AML-193 (cell line): ENCODE measurements at places on chromosomes 2 and 18.
A peak's percentile ranks its signal among the peaks of the same experiment; 100 is the strongest.

DNA sequence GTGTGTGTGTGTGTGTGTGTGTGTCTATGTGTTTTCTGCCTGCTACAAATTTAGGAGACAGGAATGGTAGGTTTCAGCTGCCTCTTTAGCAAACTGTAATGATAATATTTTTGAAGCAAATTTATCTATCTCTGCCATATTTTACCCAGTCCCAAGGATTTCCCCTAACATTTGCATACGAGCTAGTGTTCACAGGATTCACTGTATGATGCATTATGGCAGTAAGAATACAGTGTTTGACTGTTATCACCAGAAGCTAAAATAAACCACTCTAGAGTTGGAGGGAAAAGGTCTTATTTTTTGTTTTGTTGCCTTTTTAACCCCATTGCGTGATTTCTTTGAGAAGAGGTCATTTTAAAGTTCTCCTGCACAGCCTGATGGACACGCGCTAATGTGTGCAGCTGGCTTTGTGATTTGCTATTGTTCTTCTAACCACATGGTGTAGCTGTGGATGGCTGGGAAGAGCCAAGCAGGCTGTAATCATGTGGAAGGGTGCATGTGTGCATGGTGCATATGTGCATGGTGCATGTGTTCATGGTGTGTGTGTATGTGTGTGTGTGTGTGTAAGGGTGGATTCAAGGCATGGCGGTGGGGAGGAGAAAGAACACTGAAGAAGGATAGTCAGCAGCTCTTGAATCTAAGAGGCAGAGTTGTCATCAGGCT is 62.4 kb downstream of the PLB1 start:
- DNase-seq, result no peak

GRCh38 chr18:32922951-32923430 is 150.2 kb upstream of the KLHL14 start:
- no peak for DNase-seq

DNA sequence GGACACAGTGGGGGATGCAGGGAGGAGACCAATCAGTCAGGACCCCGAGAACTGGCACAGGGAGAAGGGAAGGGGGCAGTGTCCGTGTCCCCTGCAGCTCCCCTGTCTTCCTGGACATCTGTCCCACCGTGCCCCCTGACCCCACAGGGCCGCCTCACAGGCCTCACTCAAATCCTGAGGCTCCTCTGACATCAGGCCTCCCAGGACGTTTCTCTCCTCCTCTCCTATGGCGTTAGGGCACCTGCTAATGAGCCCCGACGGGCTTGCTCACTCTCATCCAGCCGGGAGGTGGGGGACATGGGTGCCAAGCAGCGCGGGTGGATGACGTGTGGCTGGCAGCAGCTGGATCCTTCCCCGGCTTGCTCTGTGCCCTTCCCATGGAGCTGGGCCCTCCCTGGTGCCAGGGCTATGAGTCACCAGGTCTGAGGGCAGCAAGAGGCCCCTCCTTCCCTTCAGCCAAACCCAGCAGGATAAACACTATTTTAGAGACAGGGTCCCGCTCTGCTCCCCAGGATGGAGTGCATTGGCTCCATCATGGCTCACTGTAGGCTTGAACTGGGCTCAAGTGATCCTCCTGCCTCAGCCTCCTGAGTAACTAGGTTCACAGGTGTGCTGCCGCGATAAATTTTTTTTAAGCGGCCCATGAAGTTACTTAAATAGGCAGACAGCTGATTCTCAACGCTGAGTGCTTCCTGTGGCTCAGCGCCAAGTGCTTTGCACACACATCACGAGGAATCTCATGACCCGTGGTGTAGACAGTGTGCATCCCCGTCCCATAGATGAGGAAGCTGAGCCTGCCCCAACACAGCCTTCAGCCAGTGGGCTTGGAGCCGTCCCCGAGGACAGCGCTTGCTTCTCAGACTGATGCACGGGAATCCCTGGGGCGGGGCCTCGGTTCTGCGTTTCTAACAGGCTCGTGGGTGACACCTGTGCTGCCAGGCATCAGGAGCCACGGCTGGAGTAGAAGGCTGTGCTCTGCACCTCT is 64.5 kb upstream of the HDAC4 start:
- no peak for DNase-seq

- DNase-seq, result no peak
These were observed 796 bp downstream of the SPIRE1 start for GRCh38 chr18:12656938-12657683.

DNA sequence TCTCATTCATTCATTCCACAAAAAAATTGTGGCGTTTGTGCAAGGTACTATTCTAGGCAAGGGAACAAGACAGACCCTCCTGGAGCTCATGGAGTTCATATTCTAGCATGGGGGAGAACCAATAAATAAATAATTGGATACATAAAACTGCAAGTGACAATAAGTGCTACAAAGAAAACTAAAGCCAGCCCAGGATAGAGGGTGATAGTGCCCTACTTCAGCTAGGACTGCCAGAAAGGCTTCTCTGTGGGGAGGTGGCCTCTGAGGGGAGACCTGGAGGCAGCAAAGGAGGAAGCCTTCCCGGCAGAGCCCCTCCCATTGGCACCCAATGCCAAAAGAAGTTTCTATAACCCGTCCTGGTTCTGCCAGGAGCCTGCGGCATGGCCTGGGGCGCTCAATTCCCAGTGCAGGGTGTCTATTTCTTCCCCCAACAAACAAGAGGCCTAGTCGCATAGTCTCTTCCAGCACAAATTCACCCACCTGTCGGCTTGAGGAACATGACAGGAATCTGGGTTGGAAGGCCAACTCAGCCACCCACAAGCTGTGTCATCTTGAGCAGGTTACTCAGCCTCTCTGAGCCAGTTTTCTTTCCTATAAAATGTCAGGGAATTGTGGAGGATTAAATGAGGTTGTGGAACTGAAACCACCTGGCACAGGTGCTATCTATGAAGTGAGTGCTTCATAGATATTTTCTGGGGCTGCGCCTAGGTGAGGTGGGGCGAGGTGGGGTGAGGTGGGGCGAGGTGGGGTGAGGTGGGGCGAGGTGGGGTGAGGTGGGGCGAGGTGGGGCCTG is 94.3 kb downstream of the ZFP36L2 start:
- DNase-seq, result no peak

DNA sequence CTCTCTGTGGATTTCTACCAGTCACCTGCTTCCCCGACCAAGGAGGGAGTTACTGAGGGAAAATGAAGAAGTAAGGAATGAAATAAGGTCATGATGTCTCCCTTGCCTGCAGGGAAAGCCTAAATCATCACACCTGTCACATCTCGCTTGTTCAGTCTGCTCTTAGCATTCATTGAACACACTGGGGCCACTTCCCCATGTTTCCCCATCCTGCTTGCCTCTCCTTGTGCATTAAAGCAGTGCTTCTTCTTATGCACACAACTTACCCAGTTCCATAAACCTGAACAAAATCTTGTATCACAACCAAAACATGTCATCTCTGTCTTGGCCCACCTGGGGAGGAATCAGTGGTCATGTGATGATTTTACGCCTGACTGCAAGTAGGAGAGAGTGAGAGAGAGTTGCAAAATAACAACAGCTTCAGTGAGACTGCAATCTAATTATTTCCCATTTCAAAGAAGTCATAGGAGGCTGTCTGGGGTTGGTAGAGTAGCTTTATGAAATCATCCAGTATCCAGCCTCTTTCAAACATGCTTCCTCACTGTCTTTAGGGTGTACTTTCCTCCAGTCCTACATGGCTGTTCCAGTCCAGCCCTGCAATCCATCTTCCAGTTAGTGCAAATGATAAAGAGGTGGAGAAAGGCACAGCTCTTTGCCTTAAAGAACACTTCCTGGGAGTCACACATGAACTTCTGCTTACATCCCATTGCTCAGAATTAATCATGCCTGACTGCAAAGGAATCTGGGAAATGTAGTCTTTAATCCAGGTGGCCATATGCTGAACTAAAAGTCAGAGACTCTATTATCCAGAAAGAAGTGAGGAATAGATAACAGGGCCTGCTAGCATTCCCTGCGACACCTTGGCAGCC is 220.1 kb downstream of the HAUS1 start:
- DNase-seq, result peak; percentile 83

DNA sequence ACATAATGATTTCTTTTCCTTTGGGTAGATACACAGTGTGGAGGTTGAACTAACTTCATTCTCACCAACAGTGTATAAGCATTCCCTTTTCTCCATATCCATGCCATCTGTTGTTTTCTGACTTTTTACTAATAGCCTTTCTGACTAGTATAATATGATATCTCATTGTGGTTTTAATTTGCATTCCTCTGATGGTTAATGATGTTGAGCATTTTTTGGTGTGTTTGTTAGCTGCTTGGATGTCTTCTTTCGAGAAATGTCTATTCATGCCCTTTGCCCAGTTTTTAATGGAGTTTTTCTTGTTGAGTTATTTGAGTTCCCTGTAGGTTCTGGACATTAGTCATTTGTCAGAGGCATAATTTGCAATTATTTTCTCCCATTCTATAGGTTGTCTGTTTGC is 59.8 kb downstream of the MARCHF4 start:
- no peak for DNase-seq

DNA sequence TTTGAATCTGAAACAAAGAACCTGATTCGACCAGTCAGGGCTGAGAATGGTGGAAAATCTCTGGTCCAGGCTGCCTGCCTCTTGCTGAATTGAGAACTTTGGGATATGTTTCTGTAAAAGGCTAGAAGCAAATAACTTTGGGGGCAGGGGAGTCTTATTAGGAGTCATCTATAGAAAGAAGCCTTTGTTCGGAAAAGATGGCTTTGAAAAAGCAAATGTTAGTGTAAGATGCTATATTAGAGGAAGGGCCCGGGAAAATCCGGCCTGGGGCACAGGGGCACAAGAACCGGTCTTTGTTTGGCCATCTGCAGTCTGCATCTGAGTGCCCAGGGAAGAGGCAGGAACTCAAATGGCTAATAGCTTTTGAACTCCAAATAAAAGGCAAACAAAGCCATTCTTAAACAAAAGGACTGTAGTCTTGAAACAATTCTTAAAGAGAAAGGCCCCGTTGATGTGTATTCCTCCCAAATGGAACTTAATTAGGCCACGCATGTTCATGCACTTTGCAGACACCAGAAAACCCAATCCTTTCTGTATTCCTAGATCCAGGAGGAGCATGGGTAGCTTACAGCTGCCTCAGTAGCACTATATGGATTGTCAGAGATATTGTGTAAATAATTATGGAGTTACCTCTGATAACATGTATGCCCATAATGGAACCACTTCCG is 180.0 kb upstream of the ARL4C start:
- no peak for DNase-seq

GRCh38 chr2:81324046-81324445 is 1019.5 kb upstream of the LRRTM1 start:
- DNase-seq, result peak; percentile 23

DNA sequence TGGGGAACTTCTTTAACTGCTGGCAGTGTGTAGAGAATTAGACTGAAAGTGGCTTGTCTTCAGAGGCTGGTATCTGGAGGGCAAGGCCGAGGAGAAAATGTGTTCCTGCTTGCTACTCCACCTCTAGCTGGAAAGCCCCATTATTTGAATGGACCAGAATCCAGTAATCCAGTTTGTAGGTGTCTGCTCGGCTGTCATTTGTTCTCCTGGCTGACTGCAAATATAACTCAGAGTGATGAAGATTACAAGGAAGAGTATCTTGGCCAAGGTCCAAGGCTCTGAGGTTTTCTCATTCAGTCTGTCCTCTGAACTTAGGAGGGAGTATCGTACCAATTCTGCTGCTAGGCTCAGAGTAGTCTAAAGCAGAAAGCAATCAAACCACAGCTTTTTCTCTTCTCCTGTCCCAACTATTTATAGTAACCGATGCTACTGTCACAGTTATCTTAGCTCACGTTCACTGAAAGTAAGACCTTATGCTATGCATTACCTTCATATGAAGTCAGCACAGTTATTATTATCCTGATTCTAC is 228.6 kb downstream of the SETBP1 start:
- DNase-seq, result no peak

DNA sequence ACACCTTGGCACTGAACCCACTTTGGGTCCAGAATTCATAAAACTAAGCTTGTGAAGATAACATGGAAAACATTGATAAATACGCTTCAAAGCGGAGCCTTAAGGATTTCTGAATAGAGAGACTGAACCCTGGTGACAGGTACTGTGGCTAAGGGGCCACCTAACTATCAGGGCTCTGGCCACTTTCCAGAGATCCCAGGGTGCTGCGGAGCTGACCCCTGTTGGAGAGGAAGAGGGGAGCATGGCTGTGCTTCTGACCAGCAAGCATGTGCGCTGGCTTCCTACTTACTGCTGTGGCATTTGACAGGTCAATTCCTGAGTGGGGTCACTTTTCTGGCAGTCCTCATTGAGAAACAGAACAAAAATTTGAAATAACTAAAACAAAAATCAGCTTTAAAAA is 228.3 kb downstream of the NAPG start:
- no peak for DNase-seq

- DNase-seq, result no peak
These were observed 89.3 kb upstream of the TMEM247 start for GRCh38 chr2:46390036-46390435.

- DNase-seq, result no peak
These were observed 389.2 kb downstream of the LRP1B start for GRCh38 chr2:141741652-141742051.

DNA sequence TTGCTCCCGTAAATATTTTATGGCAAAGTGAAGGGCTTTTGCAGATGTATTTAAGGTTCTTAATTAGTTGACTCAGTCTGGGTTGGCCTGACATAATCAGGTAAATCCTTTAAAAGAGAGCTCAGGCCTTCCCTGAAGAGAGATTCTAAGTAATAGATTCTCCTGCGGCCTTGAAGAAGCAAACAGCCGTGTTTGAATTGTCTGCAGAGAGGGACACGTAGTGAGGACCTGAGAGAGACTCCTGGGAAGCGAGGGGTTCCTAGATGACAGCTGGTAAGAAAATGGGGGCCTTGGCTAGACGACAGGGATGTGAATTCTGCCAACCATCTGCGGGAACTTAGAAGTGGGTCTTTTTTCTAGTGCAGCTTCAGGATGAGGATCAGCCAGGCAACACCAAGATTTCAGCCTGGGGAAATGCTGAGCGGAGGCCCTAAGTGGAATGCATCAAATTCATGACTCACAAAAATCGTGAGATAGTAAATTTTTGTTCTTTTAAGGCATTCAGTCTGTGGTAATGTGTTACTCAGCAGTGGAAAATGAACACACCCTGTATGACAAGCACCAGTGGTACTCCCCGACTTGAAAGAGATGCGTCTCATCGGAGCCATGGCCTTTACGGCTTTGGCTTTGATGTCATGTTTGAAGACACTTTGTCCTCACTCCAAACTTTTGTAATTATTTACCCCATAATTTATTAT is 62.1 kb upstream of the SMIM21 start:
- no peak for DNase-seq

- DNase-seq, result no peak
These were observed 26.8 kb downstream of the MPHOSPH10 start for GRCh38 chr2:71157124-71157793.
